ENCODE measurements at places on chromosomes 13 and 19.

DNA sequence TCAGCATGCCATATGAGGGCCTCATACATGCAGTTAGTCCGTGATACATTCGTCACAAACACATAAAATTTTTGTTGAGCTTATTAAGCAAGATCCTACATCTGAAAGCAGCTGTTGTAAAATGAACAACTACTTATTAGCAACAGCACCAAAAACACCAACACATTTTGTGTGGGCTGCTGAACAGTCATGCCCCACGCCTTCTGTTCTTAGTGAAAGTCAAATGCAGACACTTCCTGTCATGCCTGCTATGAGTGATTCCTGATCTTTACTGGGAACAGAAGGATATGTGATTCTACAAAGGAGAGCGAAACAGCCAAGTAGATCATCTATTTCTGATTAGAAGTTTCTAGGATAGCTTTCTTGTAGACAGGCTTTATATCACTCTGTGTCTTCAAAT lies 4.2 kb upstream of the B3GLCT start:
- no peak for DNase-seq

DNA sequence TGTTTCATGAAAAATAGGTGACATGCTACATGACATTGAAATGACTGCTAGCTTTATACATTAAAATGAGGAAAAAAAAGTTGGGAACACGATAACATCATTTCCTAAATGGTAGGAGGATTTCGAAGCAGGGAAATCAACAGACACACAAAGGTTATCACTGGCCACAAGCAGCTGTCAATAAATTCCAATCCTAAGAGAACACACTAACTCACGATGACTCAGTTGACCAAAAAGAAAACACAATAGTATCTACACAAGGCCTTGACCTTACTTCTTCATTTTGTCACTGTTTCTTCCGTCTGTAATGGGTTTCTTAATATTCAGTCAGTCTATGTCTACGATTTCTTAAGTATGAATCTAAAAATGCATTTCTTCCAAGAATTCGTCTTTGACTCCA lies 36.5 kb downstream of the STARD13 start:
- no peak for DNase-seq

GRCh38 chr13:59790626-59791025 lies 373.1 kb downstream of the DIAPH3 start:
- DNase-seq = no peak

DNA sequence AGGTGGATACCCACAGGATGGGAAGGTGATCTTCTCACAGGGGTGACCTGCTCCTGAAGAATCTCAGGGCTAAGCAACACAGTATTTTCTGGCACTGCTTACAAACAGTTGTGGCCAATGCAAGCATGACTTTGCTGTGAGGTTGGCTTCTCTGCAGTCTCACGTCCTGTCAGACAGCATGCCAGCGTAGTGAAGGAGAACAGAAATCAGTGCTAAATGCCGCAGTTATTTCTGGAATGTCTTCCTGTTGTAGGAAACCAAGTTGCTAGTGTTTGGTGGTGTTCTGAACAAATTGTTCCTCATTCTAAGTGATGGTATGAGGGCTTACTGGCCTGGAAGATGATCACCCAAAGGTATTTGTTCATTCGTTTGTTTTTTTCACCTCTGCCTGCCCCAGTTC lies 320.1 kb downstream of the MTUS2 start:
- no peak for DNase-seq

GRCh38 chr13:106049171-106049570 lies 486.3 kb downstream of the EFNB2 start:
- no peak for DNase-seq
